Activated CD4-positive, alpha-beta T cell treated with anti-CD3 and anti-CD28 coated beads for 36 hours (primary cell): ENCODE measurements at places on chromosomes 7 and 10. TPM values are rescaled to one million over a fixed set of nuclear protein-coding genes. Genes with fewer than 3 reads are reported as not detected.

Gene LRRC4
- 0.50 TPM for total RNA-seq

Gene ZNF736
- 25.5 TPM for total RNA-seq

DNA sequence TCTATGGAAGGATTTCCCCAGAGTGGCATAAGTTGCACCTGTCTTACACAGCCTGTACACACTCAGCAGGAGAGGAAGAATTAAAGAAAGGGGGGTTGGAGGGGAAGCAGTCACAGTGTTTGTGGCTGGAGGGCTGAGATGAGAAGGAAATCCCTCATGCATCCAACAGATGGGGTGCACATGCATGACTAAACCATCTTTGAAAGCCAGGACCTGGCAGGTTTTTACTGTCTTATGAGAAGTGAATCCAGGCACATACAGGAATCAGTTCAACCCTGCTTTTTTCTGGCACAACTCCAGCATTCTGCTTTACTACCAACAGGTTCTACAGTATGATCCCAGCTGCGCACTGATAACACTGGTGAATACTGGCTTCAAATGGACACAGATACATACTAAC, 107.7 kb downstream of the CACNA2D1 start:
- H3K4me1 ChIP-seq = no peaks in the 10 kb centered on the region
- DNase-seq = no peak
- no peak overlapping the region for H3K4me3 ChIP-seq
- no peaks in the 10 kb centered on the region for H3K36me3 ChIP-seq
- no peak overlapping the region for H3K27ac ChIP-seq
- H3K27me3 ChIP-seq = no peaks in the 10 kb centered on the region

Gene KIAA1549
- total RNA-seq = 0.53 TPM

GRCh38 chr10:93073539-93074146, at the start of gene CYP26A1:
Gene CYP26A1, plus strand, starts transcription at chr10:93073893. Its CDS starts 42 bp downstream, at chr10:93073935.
- H3K4me1 ChIP-seq = peaks cover 29% of the 10 kb centered on the region
- H3K4me3 ChIP-seq = peak within 1 kb of the TSS; percentile 48
- peak; percentile 25 for DNase-seq
- no peak within 1 kb of the TSS for H3K27ac ChIP-seq
- peaks cover 69% of the 10 kb centered on the region for H3K27me3 ChIP-seq

GRCh38 chr7:20745702-20746101, 41.0 kb downstream of the SP8 start:
- no peak overlapping the region for H3K27ac ChIP-seq
- no peaks in the 10 kb centered on the region for H3K4me1 ChIP-seq
- no peak for DNase-seq
- H3K27me3 ChIP-seq = peaks cover 8% of the 10 kb centered on the region
